Lower lobe of right lung (tissue), 2 donors: ENCODE measurements at places on chromosomes 4 and X. TPM values are rescaled to one million over a fixed set of nuclear protein-coding genes. Genes with fewer than 3 reads are reported as not detected.

Gene TMEM156
- 0.62 TPM for total RNA-seq

Gene STOX2
- total RNA-seq, result 12.8 TPM

Gene ETDC
- total RNA-seq, result not detected

Gene HDX
- 3.2 TPM for total RNA-seq

Gene ASMTL
- 19.1 TPM for total RNA-seq

Gene WDR44
- 16.7 TPM for total RNA-seq

Gene ATP1B4
- not detected for total RNA-seq

Gene MAGEB10
- total RNA-seq, result not detected

Gene C1QTNF7
- 10.7 TPM for total RNA-seq

Gene TGIF2LX
- total RNA-seq, result not detected

Gene TMPRSS11A
- not detected for total RNA-seq

Gene HHIP
- 172 TPM for total RNA-seq

Gene SPANXC
- not detected for total RNA-seq

Gene UGT2B10
- not detected for total RNA-seq

Gene DACH2
- total RNA-seq, result not detected

Gene SSX4
- total RNA-seq, result not detected

Gene TMSB15C
- 1.2 TPM for total RNA-seq
